ENCODE measurements at places on chromosomes 12 and 14. TPM values are rescaled to one million over a fixed set of nuclear protein-coding genes. Genes with fewer than 3 reads are reported as not detected.

DNA sequence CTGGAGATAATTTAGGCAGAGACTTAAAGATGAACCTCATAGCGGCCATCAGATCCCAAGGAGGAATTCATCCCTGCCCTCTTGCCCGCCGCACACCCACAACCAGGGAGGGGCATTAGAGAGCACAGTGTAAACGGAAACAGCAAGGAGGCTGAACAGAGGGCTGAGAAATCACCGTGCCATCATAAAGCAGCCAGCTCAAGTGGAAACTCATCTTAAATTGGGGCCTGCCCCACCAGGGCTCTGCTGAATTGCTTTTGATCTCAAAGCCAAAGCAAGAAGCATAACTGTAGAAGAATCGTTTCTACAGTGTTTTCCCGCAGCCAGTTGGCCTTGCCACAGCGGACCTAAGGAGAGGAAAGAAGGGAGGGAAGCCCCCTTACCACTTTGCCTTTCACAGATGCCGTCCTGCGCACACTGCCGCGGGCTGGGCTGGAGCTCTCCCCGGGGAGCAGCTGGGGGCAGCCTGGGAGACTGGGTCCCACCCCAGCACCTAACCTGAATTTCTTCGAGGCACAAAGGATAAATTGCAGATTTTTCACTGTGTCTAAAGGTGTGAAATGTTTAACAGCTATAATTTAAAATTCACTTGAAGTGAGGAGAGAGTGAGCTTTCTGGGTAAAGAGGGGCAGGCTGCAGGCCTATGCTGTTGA lies 51.8 kb upstream of the MMP17 start:
- DNase-seq = no peak

DNA sequence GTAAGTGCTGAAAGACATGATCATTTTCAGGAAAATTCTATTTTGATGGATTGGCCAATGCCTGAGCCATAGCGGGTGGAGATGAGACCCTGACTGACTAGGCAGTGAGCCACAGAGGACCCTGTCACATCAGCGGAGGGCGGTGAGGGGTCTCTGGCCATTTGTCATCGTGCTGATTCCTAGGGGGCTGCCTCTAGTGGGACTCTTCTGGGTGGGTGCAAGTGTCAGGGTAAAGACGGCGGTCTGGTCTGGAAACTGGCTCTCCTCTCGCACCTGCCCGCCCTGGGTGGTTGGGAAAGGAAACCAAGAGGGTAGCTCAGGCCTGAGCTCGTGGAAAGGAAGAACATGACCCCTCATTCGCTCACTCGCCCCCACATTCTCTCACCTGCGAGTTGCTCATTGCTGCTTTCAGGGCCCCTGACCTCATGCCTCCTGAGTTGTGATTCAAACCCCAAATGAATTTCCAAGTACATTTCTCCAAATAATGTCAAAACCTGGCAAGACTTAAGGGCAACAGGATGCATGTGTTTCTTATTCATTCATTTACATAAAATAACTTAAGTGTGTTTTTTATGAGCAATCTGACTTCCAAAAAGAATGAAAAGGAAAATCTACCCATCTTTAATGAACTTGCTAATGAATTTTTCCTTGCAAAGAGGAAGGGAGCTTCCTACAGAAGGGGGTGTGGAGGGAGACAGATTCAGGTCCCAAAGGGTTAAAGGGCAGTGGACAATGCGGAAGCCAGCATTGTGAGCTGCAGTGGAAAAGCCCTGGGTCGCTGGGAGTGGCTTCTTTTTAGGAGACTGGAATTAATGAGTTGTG lies 12.8 kb downstream of the MEG3 start:
- DNase-seq = no peak

- DNase-seq = no peak
Observed at GRCh38 chr12:62865937-62866336, 69.0 kb downstream of the PPM1H start.

DNA sequence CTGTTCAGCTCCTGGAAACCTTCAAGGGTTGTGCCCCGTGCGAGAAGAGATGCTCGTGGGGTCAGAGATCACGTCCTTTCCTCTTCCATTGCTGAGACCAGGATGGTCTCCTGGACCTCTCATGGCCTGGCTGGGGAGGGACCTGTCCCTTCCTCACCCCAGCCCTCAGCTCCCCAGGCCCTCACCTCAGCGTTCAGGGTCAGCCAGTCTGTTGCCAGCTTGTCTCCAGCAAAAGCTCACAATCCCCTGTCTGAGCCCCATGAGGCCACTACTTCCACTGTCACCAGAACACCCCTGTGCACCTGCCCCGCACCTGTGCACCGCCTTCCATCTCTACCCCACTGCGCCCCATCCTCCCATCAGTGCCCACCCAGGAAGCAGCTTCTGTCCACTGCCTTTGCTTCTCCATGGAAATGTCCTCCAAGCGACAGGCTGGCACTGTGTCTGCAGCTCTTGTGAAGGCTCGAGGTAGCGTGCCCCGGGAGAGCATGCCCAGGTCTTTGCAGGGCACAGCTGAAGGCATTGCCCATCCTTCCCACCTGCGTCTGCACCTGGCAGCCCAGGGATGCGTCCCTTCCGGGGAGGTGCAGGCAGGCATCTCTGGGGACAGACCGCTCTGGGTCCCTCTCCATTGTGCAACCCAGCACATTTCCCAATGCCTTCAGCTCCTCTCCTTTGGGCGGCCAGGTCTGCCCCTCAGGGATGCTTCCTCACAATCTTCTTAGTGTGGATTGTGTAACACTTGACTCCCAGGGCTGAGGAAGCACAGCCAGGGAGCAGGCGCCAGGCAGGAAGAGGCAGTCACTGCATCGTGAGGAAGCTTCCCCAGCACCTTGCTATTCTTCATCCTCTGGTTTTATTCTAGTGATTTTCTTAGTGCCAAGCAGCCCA lies 179.6 kb downstream of the ADGRD1 start:
- DNase-seq = peak; percentile 22

- DNase-seq = no peak
Observed at GRCh38 chr14:59274991-59275391, 86.5 kb downstream of the DAAM1 start.

- DNase-seq = no peak
Observed at GRCh38 chr14:69034612-69035262, 55.6 kb upstream of the ACTN1 start.

DNA sequence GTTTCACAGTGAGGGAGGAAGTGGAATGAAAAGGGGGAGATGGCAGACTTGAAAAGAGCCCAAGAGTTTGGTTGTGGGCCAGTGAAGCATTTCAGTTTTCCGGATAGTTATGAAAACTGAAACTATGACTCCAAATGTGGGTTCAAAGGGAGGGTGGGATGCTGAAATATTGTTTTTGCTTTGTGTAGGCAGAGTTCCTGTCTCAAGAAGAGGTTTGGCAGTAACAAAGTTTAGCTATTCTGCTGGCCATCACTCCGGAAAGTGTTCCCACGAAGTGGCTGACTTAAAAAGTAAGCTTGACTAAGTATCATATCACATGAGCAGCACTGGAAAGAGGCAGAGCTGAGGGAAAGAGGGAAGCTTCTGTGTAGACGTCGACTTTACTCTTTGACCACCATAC lies 85.2 kb downstream of the CAND1 start:
- DNase-seq = peak; percentile 28

DNA sequence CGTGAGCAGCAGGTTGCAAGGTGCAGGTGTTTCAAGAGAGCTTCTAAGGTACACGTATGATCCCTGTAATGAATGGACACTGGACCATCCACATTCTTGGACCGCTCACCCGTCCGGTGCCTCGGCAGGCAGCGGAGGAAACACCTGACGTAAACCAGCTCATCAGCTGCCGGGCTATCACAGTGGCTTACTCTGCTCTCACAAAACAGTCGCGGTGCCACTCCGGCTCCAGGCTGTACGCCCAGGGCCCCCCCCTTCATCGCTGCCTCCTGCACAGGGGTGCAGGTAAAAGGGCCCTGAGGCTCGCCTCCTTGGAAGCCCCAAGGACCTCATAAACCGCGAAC lies 436 bp downstream of the VPS33A start:
- peak; percentile 54 for DNase-seq

DNA sequence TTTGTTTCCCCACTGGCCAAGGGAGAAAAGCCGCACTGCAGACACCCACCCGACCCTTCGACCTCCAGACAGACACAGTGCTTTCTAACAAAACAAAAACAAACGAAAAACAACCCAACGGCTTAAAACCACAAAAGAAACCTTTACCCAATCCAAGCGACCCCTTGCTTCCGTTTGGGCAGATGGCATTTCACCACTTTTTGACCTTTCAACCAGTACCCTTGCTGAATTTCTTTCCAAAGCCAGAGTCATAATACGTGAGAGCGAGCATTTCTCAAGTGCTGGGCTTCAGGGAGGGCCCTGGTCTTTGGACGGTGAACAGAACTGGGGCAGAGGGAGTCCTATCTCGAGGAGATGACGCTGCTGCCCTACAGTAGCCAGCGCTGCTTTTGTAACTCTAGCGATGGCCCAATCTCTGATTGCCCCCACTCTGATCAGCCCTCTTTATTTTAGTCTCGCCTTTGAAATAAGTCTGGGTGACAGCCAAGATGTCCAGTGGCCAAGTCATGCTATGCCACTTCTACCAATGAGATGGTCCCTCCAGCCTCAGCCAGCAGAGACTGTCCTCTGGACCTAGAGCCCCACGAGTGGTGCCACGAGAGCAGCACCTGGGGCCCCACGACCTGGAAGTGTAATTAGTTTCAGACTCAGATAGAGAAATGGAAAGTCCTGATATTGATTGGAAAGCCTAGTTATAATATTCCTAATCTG lies 21.9 kb upstream of the ADIPOR2 start:
- DNase-seq = no peak

- no peak for DNase-seq
Observed at GRCh38 chr14:51283402-51284085, 43.5 kb downstream of the TMX1 start.

GRCh38 chr14:99597911-99598600 lies 6.0 kb downstream of the CCDC85C start:
- DNase-seq = no peak

GRCh38 chr12:104768033-104768432 lies 190.1 kb downstream of the SLC41A2 start:
- DNase-seq = no peak

GRCh38 chr12:103928682-103929045 lies 1.5 kb upstream of the HSP90B1 start:
- DNase-seq = peak; percentile 27

GRCh38 chr14:83828406-83828805 lies 1701.5 kb upstream of the FLRT2 start:
- DNase-seq = no peak

DNA sequence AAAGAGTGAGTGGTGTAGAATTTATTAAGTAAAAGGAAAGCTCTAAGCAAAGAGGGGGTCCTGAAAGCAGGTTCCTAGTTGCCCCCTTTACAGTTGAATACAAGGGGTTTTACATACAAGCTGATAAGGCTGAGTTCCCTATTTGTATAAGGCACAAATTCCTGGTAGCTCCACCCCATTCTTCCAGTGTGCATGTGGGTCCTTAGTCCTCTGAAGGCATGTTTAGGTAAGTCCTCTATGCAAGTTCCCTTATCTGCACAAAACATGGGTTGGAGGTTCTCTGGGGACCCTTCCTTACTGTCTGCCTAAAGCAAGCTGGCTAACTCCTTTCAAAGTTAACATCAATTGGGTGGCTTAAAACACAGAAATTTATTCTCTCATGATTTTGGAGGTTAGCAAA lies 2.9 kb upstream of the FAR2 start:
- DNase-seq = no peak

- DNase-seq = no peak
Observed at GRCh38 chr14:90853116-90853515, 36.9 kb upstream of the TTC7B start.

DNA sequence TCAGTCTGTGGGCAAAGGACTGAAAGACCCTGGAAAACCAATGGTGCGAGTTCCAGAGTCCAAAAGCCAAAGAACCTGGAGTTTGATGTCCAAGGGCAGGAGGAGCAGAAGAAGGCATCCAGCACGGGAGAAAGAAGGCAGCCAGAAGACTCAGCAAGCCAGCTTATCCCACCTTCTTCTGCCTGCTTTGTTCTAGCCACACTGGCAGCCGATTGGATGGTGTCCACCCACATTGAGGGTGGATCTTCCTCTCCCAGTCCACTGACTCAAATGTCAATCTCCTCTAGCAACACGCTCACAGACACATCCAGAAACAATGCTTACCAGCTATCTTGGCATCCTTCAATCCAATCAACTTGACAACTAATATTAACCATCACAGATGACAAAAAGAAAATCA lies 57.2 kb upstream of the CAPRIN2 start:
- DNase-seq = no peak

DNA sequence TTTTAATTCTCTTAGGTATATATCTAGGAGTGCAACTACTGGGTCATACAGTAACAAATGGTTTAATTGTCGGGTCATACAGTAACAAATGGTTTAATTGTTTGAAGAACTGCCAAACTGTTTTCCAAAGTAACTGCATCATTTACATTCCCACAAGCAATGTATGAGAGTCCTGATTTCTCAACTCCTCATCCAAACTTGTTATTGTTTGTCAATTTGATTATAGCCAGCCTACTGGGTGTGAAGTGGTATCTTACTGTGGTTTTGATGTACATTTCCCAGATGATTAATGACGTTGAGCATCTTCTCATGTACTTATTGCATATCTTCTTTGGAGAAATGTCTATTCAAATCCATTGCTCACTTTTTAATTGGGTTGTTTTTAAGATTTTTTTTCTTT lies 67.6 kb upstream of the CFL2 start:
- no peak for DNase-seq

- DNase-seq = no peak
Observed at GRCh38 chr12:42421844-42422779, 96.1 kb downstream of the PPHLN1 start.

DNA sequence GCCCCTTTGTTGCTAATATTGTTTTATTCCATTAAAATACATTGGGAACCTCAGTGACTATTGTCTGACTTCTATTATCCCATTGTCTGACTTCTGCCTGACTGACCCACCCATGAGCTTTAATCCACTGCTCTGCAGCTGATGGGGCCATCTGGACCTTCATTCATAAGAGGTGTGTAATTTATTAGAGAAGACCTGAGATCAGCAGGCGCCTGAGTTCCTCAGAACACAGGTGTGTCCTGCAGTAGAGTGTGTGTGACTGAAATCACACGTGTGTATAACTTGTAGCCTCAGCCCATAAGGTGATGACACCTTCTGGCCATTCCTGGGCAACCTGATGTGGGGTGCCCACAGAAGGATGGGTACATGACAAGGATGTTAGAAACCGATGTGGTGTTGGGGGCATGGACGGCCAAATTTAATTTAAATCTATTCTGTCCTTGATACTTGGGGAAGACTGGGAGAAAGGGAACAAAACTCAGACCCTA lies 821.0 kb downstream of the TMEM121 start:
- no peak for DNase-seq

GRCh38 chr14:58060898-58061297 lies 91.1 kb downstream of the ARMH4 start:
- no peak for DNase-seq

LARP4 gene
- total RNA-seq = 34.1 TPM

KITLG gene
- 25.0 TPM for total RNA-seq

PIWIL1 gene
- 71.7 TPM for total RNA-seq

DHRS7 gene
- 20.9 TPM for total RNA-seq

HOXC11 gene
- total RNA-seq = 1.1 TPM

KRT79 gene
- total RNA-seq = 0.19 TPM

HOMEZ gene
- total RNA-seq = 37.7 TPM

ENDOU gene
- 0.16 TPM for total RNA-seq

CD4 gene
- 2.0 TPM for total RNA-seq

PRICKLE1 gene
- 7.9 TPM for total RNA-seq

SLC10A1 gene
- total RNA-seq = not detected

POTEG gene
- total RNA-seq = 88.6 TPM
